Right renal pelvis (tissue), 4 donors: ENCODE measurements at places on chromosomes 11 and 22. TPM values are rescaled to one million over a fixed set of nuclear protein-coding genes. Genes with fewer than 3 reads are reported as not detected.

The FAM118A gene
- 17.0 TPM for polyA plus RNA-seq

The TSPAN18 gene
- 53.1 TPM for polyA plus RNA-seq

The AQP11 gene
- polyA plus RNA-seq = 4.3 TPM

The MYRF gene
- 21.4 TPM for polyA plus RNA-seq

The SUSD2 gene
- 17.6 TPM for polyA plus RNA-seq

The SYT12 gene
- polyA plus RNA-seq = 0.19 TPM

The KCNC1 gene
- 1.2 TPM for polyA plus RNA-seq

The PGA4 gene
- polyA plus RNA-seq = 0.68 TPM
